Naive thymus-derived CD8-positive, alpha-beta T cell (primary cell): ENCODE measurements at places on chromosomes 16 and 17.

- peaks cover 2% of the 10 kb centered on the region for H3K27me3 ChIP-seq
- DNase-seq: no peak
- no peak overlapping the region for H3K4me3 ChIP-seq
- H3K27ac ChIP-seq: peak overlapping the region; percentile 77
- no peaks in the 10 kb centered on the region for H3K4me1 ChIP-seq
Measured at GRCh38 chr16:69482410-69482991, 58.1 kb downstream of the CYB5B start.

DNA sequence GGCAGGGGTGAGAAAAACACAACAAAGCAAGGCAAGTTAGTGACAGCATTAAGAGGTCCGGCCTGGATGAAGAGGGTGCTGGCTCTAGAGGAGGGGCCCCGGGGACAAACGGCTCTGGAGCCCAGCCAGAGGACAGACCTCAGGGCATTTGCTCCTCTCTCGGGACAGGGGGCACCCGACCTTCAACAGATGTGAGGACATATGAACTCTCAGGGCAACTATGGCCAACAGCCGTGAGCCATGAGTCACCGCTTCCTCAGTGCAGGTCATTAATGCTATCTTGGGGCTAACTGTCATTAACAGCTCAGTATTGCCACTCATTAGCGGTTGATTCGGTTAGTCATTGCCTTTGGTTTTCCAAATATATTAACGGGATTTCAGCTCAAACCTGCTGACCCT, 9.7 kb upstream of the ARL5C start:
- H3K4me3 ChIP-seq: no peak overlapping the region
- no peak overlapping the region for H3K27ac ChIP-seq
- H3K36me3 ChIP-seq: no peaks in the 10 kb centered on the region
- DNase-seq: no peak
- H3K4me1 ChIP-seq: peaks cover 29% of the 10 kb centered on the region
- H3K27me3 ChIP-seq: no peaks in the 10 kb centered on the region

- H3K27ac ChIP-seq: peak overlapping the region; percentile 31
- H3K27me3 ChIP-seq: no peaks in the 10 kb centered on the region
- peaks cover 64% of the 10 kb centered on the region for H3K4me1 ChIP-seq
- H3K4me3 ChIP-seq: no peak overlapping the region
- peaks cover 20% of the 10 kb centered on the region for H3K36me3 ChIP-seq
Measured at GRCh38 chr17:49814781-49815529, 26.5 kb downstream of the KAT7 start.

DNA sequence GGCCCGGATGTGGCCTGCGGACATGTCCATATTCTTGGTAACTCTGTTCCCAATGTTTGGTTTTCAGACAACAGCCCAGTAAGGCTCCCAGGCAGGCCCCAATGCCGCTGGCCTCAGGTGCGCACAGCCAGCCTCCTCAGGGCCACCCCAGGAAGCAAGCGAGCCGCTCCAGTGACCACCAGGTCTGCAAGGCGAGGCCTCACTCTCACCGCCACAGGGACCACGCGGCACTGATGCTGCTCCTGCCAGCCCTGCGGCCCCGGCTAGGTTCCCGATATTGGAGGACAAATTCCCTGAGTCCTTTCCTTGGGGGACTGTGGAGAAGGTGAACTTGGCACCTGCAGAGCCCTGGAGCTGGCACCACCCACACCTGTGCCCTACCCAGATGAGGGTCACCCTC, 19.0 kb downstream of the PDIA2 start:
- peaks cover 12% of the 10 kb centered on the region for H3K4me1 ChIP-seq
- no peaks in the 10 kb centered on the region for H3K27me3 ChIP-seq
- H3K27ac ChIP-seq: no peak overlapping the region

GRCh38 chr17:72711521-72712310, 380.8 kb downstream of the SLC39A11 start:
- peaks cover 67% of the 10 kb centered on the region for H3K36me3 ChIP-seq
- peaks cover 12% of the 10 kb centered on the region for H3K4me1 ChIP-seq
- no peak overlapping the region for H3K27ac ChIP-seq
- H3K4me3 ChIP-seq: no peak overlapping the region
- H3K27me3 ChIP-seq: no peaks in the 10 kb centered on the region
